Activated CD4-positive, alpha-beta T cell treated with anti-CD3 and anti-CD28 coated beads for 24 hours (primary cell): ENCODE measurements at places on chromosomes 2 and 18.
A peak's percentile ranks its signal among the peaks of the same experiment; 100 is the strongest.

- DNase-seq: peak; percentile 53
Measured at GRCh38 chr2:120231974-120232635, 8.9 kb upstream of the TMEM185B start.

DNA sequence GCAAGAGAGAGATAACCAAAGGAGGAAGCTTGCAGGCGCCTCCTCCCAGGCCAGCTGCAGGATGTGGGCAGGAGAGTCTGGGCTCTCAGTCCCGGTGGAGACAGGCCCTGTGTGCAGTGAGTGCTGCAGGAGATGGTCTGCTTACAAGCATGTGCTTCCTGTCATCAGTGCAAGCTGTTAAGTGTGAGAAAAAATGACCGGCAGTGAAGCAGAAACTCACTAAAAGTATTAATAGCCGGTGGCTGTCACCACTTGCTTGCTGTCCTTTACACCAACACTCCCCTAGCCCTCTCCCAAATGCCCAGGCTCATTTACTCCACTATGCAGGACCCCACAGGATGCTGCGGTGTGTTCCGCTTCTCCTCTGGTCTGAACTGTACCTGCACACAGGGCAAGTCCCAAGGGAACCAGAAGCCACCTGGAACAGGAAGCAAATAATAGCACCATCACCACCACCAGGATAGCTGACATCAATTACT lies 435.6 kb upstream of the HS6ST1 start:
- no peak for DNase-seq

DNA sequence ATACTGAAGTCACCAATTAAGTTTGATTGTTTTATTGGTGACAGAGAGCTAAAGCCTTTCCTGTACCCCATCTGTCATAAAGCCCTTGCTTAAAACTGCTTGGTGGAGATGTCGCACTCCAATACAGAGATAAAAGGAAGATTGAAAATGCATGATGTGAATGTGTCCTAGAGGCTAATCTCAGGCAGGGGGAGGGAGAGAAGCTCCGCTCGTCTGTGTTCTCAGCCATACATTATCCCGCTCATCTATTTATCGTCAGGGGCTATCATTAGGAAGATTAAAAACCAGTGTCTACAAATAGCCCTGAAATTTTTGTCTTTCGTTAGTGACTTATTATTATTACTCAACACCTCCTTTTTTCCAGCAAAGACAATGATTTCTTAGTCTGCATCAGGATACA lies 110.3 kb downstream of the CMPK2 start:
- DNase-seq: no peak

DNA sequence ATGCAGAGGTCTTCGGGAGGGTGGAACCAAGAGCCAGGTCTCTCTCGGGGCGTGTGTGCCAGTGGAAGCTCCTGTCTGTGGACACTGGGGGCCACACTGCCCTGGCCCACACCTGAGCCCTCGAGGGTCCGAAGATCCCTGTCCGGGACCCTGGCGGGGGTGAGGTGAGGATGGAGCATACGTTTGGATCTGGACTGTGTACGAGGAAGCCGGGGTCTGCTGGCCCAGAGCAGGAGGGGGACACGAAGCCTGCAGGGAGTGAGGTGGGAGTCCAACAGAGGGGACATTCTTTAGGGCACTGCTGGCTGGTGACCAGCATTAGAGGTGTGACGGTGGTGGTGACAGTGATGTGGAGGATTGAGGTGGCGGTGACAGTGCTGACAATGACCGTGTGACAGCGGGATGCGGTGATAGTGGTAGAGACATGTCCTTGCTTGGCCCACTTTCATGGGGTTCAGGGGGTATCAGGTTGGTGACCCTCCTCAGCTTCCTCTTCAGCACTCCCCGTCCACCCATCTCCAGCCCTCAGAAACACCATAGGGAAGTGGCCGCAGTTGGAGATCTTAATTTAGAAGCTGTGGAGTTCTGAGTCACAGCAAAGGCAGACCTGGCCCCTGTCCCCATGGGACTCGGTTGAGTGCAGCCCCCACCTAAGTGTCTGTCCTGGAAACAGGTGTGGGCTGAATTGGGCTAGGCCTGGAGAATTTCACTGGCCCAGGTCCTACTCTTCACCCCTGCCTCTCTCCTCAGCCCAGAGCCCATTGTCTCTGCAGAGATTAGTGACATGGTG lies 252.0 kb downstream of the DYSF start:
- no peak for DNase-seq

DNA sequence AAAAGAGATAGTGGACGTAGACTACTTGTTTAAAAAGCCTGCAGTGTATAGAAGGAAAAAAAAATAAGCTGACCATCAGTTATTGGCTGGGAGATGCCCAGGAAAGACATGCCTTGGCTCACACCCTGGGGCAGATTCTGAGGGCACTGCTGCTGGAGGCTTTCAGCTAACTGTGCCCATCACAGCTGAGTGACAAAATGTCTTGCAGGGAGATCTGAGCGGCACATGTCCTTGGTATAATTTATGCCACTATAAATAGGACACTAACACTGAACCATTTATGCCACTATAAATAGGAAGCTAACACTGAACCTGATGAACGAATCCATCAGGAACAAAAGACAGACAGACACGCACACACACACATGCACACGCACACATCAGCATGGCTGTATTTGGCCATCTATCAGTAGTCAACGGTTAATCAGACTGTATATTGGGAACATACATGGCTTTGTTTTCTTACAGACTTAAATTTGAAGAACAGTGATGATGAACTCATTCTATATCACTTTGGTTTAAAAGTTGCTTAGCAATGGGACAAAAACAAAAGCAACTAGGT lies 68.2 kb upstream of the NOSTRIN start:
- DNase-seq: no peak

GRCh38 chr18:6248017-6248416 lies 166.7 kb downstream of the L3MBTL4 start:
- no peak for DNase-seq

DNA sequence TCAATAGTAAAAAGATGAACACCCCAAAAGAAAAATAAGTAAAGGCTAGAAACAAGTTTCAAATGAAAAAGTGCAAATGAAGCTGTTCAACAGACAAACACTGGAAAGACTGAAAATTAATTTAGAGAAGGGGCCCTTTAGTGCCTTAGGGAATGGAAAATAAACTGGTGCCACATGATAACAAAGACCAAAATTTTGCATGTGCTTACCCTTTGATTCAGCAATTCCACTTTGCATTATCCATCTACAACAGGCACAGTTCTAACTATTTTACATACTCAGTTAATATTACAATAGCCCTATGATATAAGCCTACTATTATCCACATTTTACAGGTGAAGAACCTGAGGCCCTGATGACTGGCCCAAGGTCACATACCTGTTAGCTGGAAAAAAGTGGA lies 183.9 kb downstream of the NBAS start:
- no peak for DNase-seq

DNA sequence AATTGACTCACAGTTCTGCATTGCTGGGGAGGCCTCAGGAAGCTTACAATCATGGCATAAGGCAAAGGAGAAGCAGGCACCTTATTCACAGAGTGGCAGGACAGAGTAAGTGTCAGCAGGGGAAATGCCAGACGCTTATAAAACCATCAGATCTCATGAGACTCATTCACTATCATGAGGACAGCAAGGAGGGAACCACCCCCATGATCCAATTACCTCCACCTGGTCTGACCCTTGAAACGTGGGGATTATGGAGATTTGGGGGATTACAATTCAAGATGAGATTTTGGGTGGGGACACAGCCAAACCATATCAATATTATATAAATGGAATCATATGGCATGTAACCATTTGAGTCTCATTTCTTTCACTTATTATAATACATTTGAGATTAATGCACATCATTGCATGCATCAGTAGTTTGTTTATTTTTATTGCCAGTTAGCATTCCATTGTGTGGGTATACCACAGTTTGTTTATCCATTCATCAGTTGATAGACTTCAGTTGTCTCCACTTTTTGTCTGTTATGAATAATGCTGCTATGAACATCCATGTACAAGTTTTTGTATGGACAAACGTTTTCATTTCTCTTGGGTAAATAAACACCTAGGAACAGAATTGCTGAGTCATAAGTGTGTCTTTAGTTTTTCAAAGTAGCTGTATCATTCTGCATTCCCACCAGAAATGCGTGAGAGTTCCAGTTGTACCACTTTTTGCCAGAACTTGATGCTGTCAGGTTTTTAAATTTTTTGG lies 5.8 kb upstream of the SRBD1 start:
- DNase-seq: no peak

- DNase-seq: peak; percentile 69
Measured at GRCh38 chr2:7097353-7097895, 180.2 kb downstream of the RNF144A start.
